Uterus (tissue), 4 donors: ENCODE measurements at places on chromosomes 16 and 17.

GRCh38 chr17:22516861-22517636 is 824.7 kb downstream of the KCNJ18 start:
- DNase-seq = no peak

- no peak for DNase-seq
Observed at GRCh38 chr16:4113358-4114256, 2.6 kb downstream of the ADCY9 start.

DNA sequence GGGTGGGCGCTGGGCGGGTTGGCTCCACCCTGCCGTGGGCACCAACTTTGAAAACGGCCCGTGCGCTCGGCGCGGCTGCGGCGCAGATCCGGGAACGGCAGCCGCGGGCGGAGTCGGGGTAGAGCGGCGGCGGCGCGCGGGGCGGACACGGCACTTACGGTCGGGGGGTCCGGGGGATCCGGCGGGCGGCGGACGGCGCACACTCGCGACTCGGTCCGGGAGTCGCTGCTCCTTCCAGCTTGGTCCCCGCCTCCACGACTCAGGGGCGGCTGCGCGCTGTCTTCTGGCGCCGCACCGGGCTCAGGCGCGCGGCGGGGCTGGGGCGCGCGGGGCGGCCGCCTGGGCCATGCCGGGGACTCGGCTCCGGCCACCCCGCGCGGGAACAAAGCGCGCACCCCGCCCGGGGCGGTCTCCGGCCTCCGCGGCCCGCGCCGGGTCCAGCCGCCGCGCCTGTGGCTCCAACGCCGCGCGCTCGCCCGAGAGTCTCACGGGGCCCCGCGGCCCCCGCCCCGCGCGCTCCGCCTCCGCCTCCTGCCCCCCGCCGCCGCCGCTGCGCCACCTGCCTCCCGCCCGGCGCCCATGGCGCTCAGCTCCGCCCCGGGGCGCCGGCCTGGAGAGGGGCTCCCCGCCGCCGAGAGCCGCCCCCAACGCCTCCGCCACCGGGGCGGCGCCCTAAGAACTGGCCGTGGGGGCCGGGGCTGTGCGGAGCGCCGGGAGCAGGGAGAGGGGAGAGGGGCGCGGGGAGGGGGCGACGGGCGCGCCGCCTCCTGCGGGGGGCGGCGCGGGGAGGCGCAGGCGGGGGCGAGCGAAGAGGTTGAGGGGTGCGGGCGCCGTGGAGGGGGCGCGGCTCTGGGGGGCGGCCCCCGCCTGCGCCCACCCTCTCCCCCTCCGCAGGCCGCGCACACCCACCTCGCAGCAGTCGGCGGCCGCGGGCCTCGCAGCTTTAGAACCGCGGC is 35.9 kb downstream of the CBFA2T3 start:
- no peak for DNase-seq

DNA sequence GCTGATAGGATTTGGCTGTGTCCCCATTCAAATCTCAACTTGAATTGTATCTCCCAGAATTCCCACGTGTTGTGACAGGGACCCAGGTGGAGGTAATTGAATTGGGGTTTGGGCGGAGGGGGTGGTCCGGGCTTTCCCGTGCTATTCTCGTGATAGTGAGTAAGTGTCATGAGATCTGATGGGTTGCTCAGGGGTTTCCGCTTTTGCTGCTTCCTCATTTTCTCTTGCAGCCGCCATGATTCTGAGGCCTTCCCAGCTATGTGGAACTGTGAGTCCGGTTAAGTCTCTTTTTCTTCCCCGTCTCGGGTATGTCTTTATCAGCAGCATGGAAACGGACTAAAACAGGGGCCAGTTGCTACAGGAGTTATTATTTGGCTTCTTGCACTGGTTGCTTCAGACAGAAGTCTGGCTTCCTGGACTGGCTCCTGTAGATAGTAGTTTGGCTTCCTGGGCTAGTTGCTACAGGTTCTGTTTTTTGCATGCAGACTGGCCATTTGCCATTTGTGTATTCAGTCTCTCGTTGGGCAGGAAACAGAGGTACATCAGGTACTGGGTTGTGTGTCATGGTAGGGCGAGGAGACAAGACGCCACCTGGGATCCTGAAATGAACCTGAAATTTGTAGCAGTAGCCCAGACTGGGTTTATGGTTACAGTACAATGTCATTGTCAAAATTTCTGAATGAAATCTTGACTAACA is 32.6 kb downstream of the CNTNAP4 start:
- DNase-seq = no peak

DNA sequence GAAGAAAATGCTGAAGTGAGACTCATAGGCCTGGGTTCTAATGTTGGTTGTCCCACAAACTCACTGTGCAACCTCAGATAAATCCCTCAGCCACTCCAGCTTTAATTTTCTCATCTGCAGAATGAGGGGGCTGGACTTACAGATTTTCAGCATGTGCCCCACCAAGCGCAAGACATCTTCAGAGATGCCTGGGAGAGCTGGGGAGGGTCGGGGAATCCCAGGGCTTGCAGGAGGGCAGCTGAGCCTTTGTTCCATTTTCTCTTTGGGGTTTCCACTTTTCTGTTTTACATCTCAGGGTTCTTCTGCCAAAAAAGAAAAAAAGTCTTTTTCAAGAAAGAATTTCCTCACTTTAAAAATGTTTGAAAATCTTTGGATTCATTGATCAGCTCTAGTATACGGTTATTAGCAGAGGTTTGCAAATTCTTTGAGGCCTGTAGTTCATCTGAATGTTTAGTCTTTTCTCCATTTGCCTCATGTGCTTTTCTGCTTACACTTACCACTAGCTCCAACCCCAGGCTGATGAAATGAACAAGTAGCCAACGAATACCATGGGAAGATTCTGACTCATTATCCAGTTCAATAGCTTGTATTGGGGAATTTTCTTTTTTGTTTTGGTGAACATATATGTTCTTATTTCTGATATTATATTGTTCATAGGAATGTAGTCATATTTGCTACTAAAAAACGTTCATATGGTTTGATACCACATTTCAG is 56.4 kb downstream of the CHD9 start:
- no peak for DNase-seq

DNA sequence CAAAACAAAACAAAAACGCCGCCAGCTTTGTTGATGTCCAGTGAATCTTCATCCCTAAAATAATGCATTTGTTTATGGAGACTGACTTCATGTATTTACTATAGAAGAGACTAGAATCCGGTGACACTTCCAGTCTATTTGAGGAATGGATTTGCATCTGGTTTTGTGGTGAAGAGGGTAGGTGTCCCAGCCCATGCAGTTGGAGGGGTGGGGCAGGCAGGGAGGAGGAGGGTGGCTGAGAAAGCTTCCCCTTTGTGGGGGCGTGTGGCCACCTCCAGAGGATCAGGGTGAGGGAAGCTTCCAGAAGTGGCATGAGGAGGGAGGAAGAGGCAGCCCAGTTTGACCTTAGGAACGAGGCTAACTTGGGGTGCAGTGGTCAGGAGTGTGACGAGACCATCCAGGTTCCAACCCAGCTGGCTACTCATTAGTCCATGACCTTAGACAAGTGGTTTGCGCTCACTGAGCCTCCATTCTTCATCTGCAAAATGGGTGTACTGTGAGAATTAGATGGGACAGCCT is 69.5 kb downstream of the CMIP start:
- no peak for DNase-seq

DNA sequence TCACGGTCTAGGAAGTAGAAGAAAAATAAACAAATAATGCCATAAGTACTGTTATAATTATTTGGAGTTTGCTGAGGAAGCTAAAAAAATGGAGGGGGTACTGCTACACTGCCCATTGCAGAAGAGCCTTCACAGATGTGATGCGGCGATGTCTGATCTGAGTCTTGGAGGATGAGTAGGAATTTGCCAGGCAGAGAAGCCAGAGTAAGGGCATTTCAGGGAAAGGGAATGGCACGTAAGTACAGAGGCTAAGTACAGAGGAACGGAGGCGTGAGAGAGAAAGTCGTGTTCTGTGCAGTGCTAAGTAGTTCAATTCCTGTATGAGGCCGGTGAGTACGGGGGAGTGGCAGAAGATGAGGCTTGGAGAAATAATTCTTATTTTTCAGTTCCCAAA is 741 bp upstream of the GRB2 start:
- no peak for DNase-seq

- DNase-seq = no peak
Observed at GRCh38 chr16:29664091-29664921, 1.3 kb downstream of the SPN start.

- no peak for DNase-seq
Observed at GRCh38 chr17:49488612-49489011, 6.5 kb upstream of the NGFR start.

DNA sequence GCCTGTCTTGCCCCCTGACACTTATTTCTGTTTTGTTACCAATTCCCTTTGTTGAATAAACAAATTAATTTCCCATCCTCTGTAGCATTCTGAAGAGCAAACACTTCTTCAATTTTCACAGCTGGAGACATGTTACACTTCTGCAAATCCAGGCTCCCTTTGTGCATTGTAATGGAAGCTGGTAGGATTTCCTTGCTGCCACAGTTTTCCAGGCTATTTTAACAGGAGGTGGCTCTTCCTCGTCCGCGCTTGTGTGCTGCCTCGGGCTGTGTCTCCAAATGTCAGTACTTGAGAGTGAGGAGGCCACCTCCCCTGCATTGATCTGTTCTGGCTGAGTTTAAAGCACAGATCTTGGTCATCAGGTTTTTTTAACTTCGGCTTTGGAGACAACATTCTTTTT is 40.0 kb downstream of the SOST start:
- DNase-seq = no peak

GRCh38 chr16:84356591-84357116 is 11.7 kb upstream of the ATP2C2 start:
- DNase-seq = no peak

GRCh38 chr17:82332669-82333278 is 792 bp downstream of the SECTM1 start:
- DNase-seq = no peak

DNA sequence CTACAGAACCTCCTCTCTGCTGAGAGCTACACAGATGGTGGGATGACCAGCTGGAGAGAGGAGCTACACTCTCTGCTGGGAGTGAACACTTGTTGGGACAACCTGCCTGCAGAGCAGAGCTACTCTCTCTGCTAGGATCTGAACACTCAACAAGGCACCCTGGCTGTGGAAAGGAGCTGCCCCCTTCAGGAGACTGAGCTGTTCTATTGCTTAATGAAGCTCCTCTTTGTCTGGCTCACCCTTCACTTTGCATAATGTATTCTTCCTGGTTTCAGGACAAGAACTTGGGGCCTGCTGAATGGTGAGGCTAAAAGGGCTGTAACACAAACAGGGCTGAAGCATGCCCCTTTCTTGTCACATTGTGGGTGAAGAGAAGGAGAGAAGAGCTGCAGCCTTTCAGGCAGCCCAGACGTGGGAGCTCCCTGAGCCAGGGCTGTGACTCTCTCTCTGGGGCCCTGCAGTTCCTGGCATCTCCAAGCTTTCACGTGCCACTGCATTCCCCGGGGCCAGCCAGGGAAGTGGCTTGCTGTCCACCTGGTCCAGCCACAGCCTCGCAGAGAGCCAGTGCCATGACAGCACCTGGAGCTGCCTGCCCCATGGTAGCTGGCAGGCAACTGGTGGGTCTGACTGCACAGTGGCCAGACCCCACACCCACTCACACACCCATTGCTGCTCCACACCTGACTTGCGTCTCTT is 272.8 kb upstream of the KCNJ16 start:
- DNase-seq = no peak

- DNase-seq = no peak
Observed at GRCh38 chr17:1119924-1120323, 59.9 kb downstream of the ABR start.

DNA sequence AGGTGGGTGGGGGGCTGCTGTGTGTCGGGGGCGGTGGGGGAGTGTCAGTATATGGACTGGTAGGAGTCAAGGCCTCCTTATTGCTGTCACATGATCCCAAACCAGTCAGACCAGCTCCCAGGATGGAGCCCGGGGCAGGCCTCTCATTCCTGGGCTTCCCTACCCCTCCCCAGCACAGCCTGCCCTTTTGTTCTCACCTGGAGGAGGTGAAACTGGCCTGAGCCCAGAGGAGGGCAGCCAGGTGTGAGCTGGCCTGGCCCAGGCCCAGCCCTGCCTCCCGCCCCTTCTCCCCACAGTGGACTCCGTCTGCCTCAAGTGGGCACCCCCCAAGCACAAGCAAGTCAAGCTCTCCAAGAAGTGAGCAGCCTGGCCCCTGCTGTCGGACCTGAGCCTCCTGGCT is 4.6 kb downstream of the PRSS8 start:
- DNase-seq = no peak

DNA sequence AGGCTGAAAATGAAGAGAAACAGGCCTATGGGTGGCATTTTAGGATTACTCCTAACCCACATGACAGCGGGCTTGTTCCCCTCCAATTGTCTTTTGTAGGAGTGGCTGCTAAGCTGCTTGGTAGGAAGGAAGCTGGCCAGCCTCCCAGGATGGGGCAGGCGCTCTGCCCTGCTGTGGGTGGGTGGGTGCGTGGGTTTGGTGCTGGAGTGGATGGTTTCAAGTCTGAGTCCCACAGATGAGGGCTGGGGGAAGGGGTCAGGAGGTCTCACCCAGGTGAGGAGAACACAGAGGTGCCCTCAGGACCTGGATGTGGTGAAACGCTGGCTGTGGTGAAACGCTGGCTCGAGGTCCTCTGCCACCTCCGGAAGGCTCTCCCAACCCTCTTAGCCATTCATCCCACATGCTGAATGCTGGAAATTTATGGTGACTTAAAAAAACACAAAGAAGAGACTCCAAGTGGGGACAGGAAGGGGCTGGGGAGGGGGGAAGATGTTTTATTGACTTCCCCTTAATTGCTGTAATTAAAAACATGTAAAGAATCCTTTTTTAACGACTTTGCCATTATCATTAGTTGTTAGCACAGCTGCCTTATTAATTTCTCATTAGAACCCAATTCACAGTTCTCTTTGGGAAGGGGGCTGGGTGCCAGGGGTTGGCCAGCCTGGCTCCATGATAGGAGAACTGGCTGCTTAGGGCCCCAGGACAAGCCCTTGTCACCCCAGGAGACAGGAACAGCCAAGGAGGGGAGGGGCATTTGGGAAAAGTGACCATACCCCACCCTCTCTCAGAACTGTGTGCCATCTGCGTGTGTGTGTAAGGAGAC is 153.5 kb upstream of the CDC42EP4 start:
- no peak for DNase-seq

GRCh38 chr16:14585287-14585686 is 44.8 kb downstream of the PARN start:
- DNase-seq = no peak

DNA sequence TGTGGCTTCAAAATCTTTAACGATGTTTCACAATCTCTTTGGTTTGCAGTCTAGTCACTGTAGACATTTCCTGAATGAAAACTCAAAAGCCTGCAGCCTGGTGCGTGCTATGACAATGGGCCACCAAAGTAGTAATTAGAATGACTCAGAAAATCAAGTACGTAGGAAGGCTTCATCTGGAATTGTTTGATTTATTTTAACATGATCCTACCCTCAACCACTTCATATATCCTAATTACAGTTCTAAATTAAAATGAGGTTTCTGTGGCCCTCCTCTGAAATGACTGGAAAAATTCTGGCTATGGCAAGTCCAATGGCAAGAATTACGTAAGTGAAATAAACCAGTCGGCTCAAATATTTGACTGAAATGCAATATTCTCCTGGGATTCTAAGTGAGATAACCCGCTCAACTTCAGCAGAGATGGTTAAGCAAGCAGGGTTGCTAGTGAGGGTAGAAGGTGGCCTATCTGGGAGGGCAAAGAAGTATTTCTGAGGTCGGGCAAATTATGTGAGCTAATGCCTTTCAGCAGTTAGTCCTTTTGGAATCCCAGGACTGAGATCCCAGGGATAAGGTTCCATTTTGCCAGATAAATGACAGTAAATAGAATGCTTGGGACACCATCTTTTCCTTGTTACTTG is 145.6 kb upstream of the MYOCD start:
- DNase-seq = no peak

- DNase-seq = peak; percentile 48
Observed at GRCh38 chr17:68290955-68291835, at the start of the genes ARSG and SLC16A6. ARSG (plus strand) TSS chr17:68291495; CDS start chr17:68307494, 15,999 bp downstream. SLC16A6 (minus strand) TSS chr17:68291127; CDS start chr17:68278320, 12,807 bp downstream.

- no peak for DNase-seq
Observed at GRCh38 chr17:76267051-76267576, 2.0 kb downstream of the UBALD2 start.
